ENCODE measurements at places on chromosomes 2 and 18. TPM values are rescaled to one million over a fixed set of nuclear protein-coding genes. Genes with fewer than 3 reads are reported as not detected.

CCDC74B gene
- 12.7 TPM for polyA plus RNA-seq

B4GALT6 gene
- 17.5 TPM for polyA plus RNA-seq

BOLL gene
- 0.06 TPM for polyA plus RNA-seq

TEKT4 gene
- polyA plus RNA-seq: 0.44 TPM

TCF7L1 gene
- 51.3 TPM for polyA plus RNA-seq

EFR3B gene
- polyA plus RNA-seq: 5.7 TPM

CHRNG gene
- 1.1 TPM for polyA plus RNA-seq

EVX2 gene
- polyA plus RNA-seq: 0.04 TPM

FARSB gene
- 31.8 TPM for polyA plus RNA-seq

POTEC gene
- polyA plus RNA-seq: not detected

SS18 gene
- polyA plus RNA-seq: 105 TPM

NMS gene
- polyA plus RNA-seq: not detected

- no peak for DNase-seq
These were observed 5.4 kb upstream of the TDRD15 start for GRCh38 chr2:21118302-21118920.

DNA sequence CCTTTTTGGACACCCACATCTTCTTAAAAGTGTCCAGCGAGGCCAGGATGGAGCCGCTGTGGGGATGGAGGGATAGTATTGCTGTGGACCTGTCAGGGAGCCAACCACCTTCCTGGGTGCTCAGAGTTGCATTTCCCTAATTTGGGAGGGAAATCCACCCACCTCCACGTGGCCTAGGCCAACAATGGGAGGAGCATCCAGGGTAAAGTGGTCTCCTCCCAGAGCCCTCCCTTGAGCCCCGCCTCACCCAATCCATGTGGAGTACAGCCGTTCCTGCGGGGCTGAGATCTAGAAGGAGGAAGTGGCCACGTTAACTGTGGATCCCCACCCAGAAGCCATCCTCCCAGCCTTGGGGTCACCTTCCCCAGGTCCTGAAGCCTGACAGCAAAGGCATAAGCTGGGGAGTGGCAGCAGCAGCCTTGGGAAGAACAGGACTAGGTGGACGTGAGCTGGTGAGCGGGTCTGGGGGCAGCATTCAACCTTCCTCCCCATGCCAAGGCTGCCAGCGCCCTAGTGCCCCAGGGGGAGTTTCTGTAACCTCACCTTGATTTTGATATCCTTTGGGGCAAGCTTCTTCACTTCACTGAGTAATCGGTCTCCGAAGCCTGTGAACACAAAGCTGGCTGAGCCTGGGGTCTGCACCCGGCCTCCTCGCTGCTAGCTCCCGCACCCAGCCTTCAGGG is 6.8 kb downstream of the ACTR1B start:
- DNase-seq: no peak

- DNase-seq: no peak
These were observed 16.6 kb downstream of the SLC9A4 start for GRCh38 chr2:102489646-102490045.

GRCh38 chr2:45889620-45890370 is 238.3 kb downstream of the PRKCE start:
- DNase-seq: no peak

DNA sequence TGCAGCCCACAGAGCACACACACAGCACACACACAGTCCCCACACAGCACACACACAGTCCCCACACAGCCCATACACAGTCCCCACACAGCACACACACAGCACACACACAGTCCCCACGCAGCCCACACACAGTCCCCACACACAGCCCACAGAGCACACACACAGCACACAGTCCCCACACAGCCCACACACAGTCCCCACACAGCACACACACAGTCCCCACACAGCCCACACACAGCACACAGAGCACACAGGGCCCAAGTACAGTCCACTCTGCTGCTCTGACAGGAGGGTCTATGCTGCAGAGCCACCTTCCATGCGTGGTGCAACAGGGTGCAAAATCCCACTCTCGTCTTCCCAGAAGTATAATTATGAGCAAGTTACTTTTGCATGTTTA is 240.5 kb upstream of the SALL3 start:
- no peak for DNase-seq

GRCh38 chr2:72982219-72982618 is 64.9 kb downstream of the EMX1 start:
- DNase-seq: no peak

DNA sequence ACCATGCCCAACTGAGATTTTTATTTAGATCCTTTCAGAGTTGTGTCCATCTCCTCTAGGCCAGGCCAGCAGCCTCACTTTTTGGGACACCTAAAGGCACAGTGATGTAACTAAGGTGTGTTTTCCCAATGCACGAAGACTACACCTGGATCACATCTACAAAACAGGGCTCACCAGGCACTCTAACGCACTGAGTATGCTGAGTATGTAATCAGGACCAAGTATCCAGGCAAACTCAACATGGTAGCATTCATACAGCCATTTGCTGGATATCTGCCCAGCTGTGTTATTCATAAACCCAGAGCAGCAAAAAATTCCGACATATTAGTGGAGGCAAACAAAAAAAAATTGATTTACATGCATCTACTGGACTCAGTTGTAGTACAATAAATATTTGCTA is 33.8 kb downstream of the LPIN2 start:
- no peak for DNase-seq

DNA sequence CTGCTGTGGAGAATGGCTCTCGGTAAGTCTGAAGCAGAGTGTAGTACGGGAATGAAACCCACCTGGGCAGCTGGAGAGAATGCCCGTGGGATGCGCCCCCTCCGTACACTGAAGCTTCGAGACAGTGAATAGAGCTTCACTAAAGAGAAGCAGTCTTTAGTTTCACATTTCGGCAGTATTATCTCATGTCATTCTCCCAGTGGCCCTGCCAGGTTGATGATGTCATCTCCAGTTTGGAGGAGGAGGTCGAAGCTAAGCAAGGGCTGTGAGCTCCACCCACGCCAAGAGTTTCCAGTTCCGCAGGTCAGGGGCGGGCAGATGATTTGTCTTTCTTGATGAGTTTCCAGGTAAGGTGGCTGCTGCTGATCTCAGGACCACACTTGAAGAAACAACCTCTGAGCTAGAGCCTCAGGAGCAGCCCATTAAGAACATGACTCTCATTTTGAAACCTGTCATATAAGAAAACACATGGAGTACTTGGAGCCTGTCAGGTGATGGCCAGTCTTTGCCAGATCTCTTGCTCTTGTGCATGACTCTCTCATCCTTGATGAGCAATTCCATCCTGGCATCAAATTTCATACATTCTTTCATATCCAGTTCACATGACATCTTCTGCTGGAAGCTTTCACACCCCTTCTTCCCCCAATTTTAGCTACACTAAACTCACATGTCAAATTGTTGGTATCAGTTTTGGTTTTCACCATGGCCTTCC is 475.0 kb downstream of the RNF144A start:
- no peak for DNase-seq

DNA sequence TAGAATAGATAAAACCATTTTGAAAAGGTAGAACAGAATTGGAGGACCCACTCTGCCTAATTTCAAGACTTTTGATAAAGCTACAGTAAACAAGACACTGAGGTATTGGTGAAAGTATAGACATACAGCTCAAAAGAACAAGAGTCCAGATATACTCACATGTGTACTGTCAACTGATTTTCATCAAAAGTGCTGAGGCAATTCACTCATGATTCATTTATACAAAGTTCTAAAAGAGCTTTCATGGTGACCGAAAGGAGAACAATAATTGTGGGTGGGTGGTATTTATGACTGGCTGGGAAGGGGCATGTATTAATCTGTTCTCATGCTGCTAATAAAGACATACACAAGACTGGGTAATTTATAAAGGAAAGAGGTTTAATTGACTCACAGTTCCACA is 7.3 kb downstream of the MAP4K3 start:
- DNase-seq: no peak

- no peak for DNase-seq
These were observed 4.8 kb downstream of the ANKAR start for GRCh38 chr2:189679226-189679625.

DNA sequence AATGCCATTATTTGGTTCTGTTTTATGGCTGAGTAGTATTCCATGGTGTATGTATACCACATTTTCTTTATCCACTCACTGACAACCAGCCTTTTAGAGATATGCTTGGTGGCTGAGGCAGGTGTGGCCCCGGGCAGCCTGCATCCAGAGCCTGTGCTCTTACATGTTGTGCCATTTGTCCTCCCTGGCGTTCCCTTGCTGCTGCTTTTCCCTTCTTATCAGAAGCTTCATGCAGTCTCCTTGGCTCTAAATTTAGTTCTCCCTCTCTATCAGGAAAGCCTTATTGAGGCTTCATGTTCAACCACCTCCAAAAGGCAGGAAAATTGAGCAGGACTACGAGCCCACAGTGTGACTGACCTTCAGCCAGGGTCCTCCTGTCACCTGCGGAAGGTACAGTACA is 131.7 kb upstream of the ITGA6 start:
- no peak for DNase-seq

DNA sequence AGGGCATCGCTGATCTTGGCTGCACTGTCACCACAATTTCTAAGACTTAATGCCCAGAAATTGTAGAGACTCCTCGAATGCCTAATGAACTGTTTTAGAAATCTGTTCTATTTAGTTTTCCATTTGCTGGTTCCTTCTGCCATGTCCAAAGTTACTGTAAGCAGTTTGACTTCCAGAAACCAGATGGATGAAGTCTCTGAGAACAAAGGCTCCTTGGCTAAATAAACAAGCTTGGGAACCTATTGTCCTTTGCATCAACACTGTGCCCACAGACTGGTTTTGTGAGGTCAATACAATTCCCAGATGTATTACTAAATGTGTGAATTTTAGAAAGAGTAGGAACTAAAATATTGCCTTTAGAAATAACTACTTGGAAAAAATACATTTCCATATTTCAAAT is 600.2 kb downstream of the NYAP2 start:
- DNase-seq: no peak

- no peak for DNase-seq
These were observed 529 bp upstream of the AMER3 start for GRCh38 chr2:130754811-130755210.

DNA sequence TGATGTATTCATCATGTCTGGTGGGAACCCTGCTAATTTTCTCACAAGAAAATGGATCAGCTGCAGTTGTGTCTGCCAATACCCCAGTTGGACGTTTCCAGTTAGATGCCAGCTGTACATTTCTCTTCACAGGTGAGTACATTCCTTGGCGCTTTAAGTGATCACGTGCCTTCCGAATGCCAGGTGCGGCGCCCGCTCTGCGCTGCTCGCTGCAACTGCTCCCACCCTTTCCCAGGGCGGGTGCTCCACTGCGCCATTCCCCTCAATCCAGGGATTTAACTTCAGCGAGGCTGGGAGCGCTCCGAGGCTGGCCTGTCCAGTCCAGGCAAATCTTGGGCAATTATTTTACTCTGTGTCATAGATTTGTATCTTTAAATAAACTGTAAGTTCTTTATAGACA is 225.0 kb upstream of the RAB6C start:
- DNase-seq: no peak

DNA sequence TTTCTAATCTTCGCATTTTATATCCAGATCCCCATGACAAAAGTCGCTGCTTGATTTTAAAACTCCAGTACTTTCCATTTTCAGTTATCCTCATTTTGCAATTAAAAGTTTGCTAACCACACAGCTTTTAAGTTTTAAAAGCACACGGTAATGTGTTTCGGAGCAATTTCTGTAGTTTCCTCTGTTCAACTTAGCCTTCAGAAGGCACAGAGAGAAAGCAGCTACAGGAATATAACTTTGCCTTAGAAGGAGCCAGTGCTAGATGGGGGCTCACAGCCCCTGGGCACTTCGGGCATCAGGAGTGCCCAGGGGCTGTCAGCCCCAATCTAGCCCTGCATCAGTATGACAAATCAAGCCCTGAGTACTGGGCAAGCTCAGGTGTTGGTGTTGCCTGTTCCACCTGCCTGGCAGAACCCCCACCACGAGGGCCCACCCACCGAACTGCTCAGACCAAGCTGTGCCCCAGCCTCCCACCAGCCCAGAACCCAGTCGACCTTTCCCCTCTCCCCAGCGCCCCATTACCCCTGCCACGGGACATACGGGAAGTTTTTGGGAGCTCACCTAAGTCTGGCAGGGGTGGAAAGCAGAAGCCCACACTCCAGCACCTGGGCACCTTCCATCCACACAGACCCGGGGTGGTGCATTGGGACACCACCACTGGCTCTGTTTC is 47.3 kb downstream of the TRABD2A start:
- no peak for DNase-seq

GRCh38 chr18:2914881-2915240 is 68.1 kb downstream of the EMILIN2 start:
- no peak for DNase-seq

DNA sequence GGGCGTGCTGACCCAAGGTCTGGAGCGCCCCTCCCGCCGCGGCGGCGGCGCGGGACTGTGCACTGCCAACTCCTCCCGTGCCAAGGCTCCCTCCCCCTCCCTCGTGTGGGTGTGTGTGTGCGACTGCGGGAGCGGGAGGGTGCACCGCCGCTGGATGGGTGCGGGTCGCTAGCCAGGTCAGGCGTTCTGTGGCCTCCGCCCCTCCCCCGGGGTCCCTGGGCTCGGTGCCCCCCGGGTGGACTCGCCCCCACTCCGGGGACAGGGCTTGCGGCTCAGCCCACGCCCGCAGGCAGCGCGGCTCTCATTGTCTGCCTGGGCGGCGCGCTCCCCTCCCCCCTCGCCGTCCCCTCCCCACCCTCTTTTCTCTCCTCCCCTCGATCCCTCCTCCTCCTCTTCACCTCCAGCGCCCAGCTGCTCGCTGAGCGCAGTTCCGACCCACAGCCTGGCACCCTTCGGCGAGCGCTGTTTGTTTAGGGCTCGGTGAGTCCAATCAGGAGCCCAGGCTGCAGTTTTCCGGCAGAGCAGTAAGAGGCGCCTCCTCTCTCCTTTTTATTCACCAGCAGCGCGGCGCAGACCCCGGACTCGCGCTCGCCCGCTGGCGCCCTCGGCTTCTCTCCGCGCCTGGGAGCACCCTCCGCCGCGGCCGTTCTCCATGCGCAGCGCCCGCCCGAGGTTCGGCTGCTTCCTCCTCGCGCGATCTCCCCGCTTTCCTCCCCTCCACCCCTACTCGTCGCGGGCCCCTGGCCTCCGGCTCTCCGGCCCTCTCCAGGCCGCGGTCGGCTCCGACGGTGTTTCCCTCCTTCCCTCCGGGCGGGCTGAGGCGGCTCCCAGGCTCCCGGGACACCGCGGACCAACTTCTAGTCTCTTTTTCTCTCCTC is at the start of gene GATA6:
Gene GATA6, plus strand, starts transcription at position 579 of the 878 bp plus-strand sequence. CDS start 1,556 bp downstream, outside the sequence.
- DNase-seq: no peak

DNA sequence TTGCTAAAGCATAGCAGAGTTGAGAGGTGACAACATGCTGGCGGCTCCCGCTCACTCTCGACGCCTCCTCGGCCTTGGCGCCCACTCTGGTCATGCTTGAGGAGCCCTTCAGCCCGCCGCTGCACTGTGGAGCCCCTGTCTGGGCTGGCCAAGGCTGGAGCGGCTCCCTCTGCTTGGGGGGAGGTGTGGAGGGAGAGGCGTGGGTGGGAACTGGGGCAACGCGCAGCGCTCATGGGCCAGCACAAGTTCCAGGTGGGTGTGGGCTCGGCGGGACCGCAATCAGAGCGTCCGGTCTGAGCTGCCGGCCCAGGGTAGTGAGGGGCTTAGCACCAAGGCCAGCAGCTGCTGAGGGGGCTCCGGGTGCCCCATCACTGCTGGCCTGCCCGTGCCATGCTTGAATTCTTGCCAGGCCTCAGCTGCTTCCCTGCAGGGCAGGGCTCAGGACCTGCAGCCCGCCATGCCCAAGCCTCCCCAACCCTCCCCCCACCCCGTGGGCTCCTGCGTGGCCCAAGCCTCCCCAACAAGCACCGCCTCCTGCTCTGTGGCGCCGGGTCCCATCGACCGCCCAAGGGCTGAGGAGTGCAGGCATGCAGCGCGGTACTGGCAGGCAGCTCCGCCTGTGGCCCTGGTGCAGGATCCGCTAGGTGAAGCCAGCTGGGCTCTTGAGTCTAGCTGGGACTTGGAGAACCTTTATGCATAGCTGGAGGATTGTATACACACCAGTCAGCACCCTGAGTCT is 2052.8 kb upstream of the CELF4 start:
- DNase-seq: no peak
